Fibroblast of upper back skin (primary cell): ENCODE measurements at places on chromosomes 6 and 20.

GRCh38 chr6:20202324-20202658 is 10.0 kb downstream of the MBOAT1 start:
- DNase-seq, result no peak

GRCh38 chr6:45586216-45587171 is 208.8 kb upstream of the SUPT3H start:
- no peak for DNase-seq

DNA sequence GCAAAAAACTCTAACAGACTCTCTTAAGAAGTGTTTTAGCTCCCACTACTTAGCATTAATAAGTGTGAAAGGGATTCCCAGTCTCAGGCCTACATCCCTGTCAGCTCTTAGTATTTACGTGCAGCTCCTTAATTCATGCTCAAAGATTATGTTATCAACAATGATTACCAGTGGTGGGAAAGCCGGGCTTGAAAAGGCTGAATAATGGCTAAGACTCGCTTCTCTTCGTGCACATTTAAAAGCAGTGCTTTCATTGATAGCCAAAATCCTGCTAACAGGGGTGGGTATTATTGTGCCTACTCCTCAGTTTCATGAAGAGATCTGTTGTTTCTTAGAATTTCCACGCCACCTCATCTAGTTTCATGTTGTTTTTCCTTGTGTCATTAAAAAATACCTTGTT is 518.8 kb downstream of the GRIK2 start:
- DNase-seq, result no peak

- peak; percentile 33 for DNase-seq
Observed at GRCh38 chr6:53250176-53251032, 98.3 kb downstream of the ELOVL5 start.

- peak; percentile 44 for DNase-seq
Observed at GRCh38 chr20:46699651-46700359, 9.6 kb upstream of the SLC2A10 start.

DNA sequence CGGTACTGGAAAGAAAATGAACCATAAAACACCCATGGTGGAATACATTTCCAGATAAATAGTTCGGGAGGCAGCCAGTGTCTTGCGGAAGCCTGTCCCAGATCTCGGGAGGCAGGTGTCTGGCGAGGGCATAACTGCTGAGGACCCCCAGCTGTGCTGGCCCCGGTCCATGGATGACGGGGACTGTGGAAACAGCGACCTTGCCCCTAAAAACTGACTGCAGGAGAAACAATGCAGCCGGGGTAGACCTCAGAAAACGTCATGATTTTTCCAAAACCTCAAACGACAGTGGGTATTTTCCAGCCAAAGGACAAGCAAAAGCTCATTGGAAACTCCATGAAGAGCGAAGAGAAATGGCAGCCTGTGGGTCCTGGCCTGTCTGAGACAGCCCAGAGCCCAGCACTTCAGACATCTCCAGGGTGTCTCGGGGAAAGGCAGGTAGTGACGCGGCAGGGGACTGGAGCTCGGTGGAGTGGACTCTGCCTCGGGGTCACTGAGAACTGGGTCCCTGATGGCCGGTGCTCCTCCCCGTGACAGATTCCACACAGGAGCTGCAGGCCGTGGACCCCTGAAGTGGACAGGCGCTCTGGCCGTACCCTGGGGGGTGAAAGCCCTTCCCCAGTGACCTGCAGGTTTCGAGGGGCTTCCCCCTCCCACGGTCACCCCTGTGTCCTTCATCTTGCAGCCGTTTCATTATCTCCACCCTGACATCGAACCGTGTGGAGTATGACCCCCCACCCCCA is 188.6 kb downstream of the SYNDIG1 start:
- DNase-seq, result no peak
